OCI-LY7 (cell line): ENCODE measurements at places on chromosomes 4 and X. TPM values are rescaled to one million over a fixed set of nuclear protein-coding genes. Genes with fewer than 3 reads are reported as not detected.

LONRF3 gene
- not detected in 2 replicates for total RNA-seq

SPANXN2 gene
- total RNA-seq = not detected in 2 replicates

VEGFC gene
- total RNA-seq = not detected in 2 replicates

SCML2 gene
- 26.2 and 28.2 TPM in 2 replicates for total RNA-seq

SPANXN1 gene
- not detected in 2 replicates for total RNA-seq

APBB2 gene
- total RNA-seq = 88.5 and 89.8 TPM in 2 replicates

PROM1 gene
- total RNA-seq = not detected in 2 replicates

VSIG4 gene
- total RNA-seq = not detected in 2 replicates

GYPE gene
- not detected in 2 replicates for total RNA-seq

SYNPO2 gene
- 0.11 and 0.15 TPM in 2 replicates for total RNA-seq

AKAP14 gene
- not detected in 2 replicates for total RNA-seq

XAGE3 gene
- total RNA-seq = not detected in 2 replicates

FATE1 gene
- not detected in 2 replicates for total RNA-seq

SPIN2A gene
- 0.57 and 1.3 TPM in 2 replicates for total RNA-seq

ACE2 gene
- total RNA-seq = not detected in 2 replicates

DLG3 gene
- 0.09 TPM in 1 of 2 replicates, not detected in the other for total RNA-seq

SCD5 gene
- total RNA-seq = 0.72 and 0.76 TPM in 2 replicates

DCK gene
- 146 and 181 TPM in 2 replicates for total RNA-seq

ADH1B gene
- total RNA-seq = not detected in 2 replicates

TGIF2LX gene
- not detected in 2 replicates for total RNA-seq

GAGE1 gene
- not detected in 2 replicates for total RNA-seq

FMR1NB gene
- not detected in 2 replicates for total RNA-seq

TREX2 gene
- total RNA-seq = 2.4 and 3.7 TPM in 2 replicates

BGN gene
- total RNA-seq = not detected in 2 replicates

STBD1 gene
- total RNA-seq = not detected in 2 replicates

FGF2 gene
- total RNA-seq = 0.53 and 0.85 TPM in 2 replicates

SMR3B gene
- total RNA-seq = not detected in 2 replicates

PFKFB1 gene
- 0.72 and 1.0 TPM in 2 replicates for total RNA-seq

SSX4B gene
- total RNA-seq = not detected in 2 replicates

ASMT gene
- not detected in 2 replicates for total RNA-seq

PGAM4 gene
- total RNA-seq = 0.53 TPM in 1 of 2 replicates, not detected in the other

MAGEB10 gene
- not detected in 2 replicates for total RNA-seq

TENM3 gene
- not detected in 2 replicates for total RNA-seq

PCDH18 gene
- total RNA-seq = not detected in 2 replicates

PNMA6A gene
- 2.2 and 2.4 TPM in 2 replicates for total RNA-seq

SATL1 gene
- total RNA-seq = 0.17 TPM in 1 of 2 replicates, not detected in the other
